Hypothalamus (tissue), 51 donors: ENCODE measurements at places on chromosomes 1 and 21.

GRCh38 chr1:33692206-33693188 is 171.4 kb upstream of the HMGB4 start:
- no peak for DNase-seq

GRCh38 chr1:1013922-1014648 is 788 bp downstream of the ISG15 start:
- DNase-seq: no peak

DNA sequence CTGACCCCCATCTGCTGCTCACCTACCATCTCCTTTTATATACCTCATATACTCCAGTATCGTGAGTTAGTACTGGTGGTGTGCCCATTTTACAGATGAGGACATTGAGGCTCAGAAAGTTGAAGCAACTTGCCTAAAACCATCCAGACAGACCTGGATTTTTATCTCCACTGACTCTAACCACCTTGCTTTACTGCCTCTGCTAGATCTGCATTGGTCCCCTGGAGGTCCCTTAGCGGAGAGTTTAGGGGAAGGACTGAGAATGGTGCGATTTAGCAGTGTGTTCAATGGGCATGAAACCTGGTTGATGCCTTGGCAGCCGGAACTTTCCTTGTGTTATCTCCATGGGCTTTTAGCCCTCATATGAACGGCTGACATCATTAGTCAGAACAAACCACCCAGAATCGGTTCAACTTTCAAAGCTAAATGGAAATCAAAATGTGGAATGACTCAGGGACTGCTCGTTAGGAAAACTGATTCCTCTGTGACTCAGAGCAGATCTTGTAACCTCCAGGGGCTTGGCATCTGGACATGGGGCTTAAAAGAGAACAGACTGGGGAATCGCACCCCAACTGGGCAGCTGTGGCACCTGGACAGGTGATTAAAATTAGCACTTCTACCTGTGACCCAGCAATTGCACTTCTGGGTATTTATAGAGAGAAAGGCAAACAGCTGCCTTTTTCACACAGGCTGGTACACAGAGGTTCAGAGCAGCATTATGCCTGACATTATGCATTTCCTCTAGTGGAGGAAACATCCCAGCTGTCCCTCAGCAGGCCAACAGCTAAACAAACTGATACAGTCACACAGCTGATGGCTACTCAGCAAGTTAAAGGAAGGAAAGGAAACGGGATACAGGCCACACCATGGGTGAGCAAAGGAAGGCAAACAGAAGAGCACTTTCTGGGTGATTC is 25.3 kb downstream of the TMEM51 start:
- no peak for DNase-seq

DNA sequence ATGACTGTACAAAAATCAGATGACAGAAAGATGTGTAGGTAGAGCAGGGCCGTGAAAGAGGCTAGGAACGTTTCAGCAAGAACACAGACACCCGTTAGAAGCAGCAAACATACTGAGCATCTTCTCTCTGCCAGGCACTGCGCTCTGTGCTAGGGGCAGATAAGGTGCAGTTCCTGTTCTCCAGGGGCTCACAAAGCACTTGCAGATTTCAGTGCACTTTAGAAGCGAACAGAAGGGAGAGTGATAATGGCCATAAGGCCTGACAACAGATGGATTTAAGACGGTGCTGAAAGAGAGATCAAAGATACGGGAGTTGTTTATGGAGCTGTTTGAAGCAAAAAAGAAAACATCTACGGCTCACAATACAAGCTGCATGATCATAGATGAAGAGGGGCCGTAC is 200.3 kb upstream of the FOXD3 start:
- no peak for DNase-seq

DNA sequence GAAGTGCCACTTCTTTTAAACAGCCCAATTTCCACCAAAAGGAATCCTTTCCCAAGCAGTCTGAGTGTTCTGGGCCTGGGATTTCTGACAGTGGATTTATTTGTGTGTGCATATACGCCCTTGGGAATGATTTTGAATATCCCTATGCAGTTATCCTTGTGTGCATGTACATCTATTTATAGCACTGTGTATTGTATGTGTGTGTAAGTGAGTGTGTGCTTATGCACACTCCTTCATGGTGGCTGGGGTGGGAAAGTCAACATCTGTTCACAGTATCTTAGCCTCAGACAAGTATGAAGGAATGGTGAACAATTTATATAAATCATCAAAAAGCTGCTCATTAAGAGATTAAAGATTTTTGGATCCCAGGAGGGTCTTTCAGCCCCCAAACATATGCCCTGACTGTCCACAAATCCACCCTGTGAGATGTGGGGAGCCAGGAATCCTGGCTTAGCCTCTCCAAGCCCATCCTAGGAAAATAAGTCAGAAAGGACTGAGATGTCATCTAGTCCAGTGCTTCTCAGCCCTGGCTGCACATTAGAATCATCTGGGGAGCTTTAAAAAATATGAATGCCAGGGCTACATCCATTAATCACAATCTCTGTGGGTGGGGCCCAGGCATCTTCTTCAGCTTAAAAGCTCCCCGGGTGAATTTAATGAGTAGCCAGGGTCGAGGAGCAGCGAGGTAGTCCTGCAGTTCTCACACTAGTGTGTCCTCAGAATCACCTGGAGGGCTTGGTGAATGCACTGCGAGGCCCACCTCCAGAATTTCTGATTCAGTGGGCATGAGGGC is 101.4 kb downstream of the PLXNA2 start:
- no peak for DNase-seq

GRCh38 chr1:36486439-36487335 is 4.0 kb upstream of the CSF3R start:
- peak; percentile 29 for DNase-seq

DNA sequence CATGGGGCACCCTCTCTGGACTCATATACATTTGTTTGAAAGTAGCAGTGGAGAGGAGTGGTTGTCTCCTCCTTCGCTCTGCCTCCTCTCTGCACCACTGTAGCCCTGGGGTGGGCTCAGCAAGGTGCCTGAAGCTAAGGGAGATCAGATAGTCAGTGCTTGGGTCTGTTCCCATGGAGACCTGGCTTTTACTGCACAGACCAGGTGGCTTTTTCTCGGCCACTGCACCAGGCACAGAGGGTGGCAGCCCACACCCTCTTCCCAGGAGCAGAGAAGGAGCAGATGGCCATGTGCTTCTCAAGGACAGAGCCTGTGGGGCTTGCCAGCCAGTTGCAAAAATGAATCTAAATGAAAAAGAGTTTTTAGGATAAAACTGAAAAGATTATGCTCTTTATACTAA is 123.4 kb upstream of the KCNK1 start:
- no peak for DNase-seq

DNA sequence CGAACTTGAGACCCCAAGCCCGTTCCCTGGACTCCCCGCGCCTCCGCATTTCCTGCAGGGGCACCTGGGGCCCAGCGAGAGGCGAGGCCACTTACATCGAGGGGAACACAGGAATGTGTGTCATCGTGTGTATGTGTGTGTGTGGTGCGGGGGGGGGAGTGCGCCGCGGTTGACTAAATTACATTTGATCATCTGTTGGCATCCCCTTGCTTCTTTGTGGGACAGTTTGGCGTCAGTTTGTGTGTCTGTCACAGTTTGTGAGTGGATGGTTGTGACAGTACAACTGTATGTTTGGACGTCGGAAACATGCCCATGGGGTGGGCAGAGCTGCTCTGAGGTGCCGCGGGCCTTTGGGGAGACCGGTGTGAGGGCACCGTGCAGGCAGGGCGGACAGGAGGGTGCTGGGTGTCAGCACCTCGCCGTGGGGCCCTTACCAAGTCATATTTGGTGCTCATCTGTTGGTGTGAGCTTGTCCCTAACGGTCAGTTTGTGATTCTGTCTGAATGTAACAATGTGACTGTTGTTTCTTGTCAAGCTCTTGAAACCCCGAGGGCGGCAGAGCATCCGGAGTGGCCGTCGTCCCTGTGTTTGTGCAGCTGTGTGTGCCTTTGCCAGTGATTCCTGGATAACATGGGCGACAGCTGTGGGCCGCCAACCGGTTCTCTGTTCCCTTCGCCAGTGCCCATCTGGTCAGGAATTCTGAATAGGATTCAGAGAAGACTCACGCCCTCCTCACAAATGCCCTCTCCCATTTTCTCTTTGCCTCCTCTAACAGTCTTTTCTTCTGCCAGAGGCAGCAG is 899 bp downstream of the OPRD1 start:
- no peak for DNase-seq

DNA sequence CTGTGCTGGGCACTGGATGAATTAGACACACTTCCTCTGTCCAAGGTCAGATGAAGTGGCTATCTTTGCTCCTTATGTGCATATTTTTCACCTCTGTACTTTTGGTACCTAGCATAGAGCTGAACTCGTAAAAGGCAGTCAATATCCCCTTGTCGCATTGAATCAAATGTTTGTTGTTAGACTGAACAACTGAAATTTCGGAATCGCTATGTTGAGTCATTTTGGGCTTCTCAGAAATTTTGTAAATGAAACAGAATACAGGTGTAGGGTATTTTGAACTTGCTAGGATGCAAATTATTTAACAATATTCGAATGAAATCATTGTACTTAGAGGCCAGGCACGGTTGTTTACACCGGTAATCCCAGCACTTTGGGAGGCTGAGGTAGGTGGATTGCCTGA is 48.0 kb downstream of the PDE4B start:
- DNase-seq: no peak

- DNase-seq: no peak
Measured at GRCh38 chr1:51990478-51990965, at the start of gene RAB3B. Gene RAB3B, minus strand, starts transcription at chr1:51990700. Its CDS starts 13,583 bp downstream, at chr1:51977117.
